ENCODE measurements at places on chromosomes 12 and 14.

DNA sequence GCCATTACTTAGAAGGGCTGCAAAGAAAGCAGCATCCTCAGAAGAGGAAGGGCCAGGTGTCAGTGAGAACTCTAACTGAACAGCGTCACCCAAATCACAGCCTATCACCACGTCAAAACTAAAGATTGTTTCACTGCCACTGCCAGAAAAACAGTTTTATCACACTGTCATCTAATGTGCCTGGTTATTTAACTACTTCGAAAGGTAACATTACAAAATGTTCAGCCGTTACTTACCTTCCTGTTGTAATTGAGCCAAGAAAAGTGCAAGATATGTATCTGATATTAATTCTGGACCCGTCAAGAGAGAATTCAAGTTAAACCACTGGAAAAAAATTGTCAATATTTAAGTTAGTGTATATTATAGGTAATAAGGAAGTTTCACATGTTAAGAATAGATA lies 17.9 kb downstream of the ATXN3 start:
- H3K27ac ChIP-seq: no peak overlapping the region
- H3K4me3 ChIP-seq: no peak overlapping the region
- H3K27me3 ChIP-seq: no peaks in the 10 kb centered on the region
- no peaks in the 10 kb centered on the region for H3K4me1 ChIP-seq
- DNase-seq: no peak
- peaks cover 2% of the 10 kb centered on the region for H3K36me3 ChIP-seq

DNA sequence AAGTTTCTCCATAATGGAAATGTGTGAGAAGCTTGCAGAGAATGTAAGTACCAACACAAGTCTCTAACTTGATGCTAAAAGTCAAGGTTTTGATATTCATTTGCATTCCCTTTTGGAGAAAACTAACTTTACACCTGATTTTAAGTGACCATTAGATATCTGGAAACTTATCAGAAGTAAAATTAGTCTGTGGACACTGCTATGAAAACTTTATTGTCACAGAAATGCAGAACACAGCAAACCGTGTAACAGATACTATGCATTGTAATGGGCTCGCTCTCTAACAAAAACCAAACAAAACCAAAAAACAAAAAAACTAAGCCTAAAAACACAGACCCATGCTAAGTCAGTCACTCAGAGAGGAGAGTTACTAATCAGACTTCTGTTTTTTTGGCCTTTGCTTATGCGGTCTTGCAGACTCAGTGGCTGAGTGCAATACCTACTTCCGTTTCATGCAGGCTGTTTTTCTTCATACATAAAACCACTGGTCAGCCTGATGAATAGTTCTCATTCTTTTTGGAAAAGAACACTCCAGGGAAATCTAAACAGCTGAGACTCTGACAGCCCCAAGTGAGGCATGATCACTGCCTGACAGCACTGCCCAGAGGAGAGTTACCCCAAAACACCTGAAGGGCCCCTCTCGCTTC lies 35.7 kb downstream of the NRDE2 start:
- H3K27me3 ChIP-seq: no peaks in the 10 kb centered on the region
- no peak for DNase-seq
- peaks cover 1% of the 10 kb centered on the region for H3K36me3 ChIP-seq
- H3K4me1 ChIP-seq: no peaks in the 10 kb centered on the region

GRCh38 chr12:64635356-64635998 lies 25.2 kb downstream of the RASSF3 start:
- H3K27ac ChIP-seq: no peak overlapping the region
- H3K36me3 ChIP-seq: no peaks in the 10 kb centered on the region
- no peak for DNase-seq
- no peaks in the 10 kb centered on the region for H3K4me1 ChIP-seq

GRCh38 chr12:124390442-124391097 lies 95.7 kb downstream of the RFLNA start:
- no peak for DNase-seq

DNA sequence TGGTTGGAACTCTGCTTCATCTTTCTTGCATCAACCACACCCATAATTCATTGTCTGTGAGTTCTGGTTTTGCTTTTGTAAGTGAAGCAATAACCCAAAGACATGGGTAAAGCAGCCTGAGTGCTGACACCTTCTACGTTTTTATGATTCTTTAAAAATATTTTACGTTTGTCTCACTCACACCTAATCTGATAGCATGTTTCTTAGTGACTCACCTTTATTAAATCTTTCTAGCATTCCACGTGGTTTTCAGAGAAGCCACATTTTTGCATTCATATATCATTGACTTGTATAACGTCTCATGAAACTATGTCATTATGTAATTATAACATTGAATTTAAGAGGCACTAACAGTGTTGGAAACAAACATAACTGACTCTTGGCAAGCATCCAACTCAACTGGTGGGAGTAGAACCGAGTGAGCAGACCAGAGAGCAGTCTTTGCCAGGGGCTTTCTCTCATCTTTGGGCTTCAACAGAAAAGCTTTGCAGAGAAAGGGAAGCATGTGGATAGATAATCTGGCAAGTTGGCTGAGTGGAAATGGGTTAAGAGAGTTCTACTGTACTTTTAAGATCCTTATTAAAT lies 118.8 kb downstream of the TPH2 start:
- H3K27ac ChIP-seq: no peak overlapping the region
- no peaks in the 10 kb centered on the region for H3K4me1 ChIP-seq
- H3K27me3 ChIP-seq: no peaks in the 10 kb centered on the region

DNA sequence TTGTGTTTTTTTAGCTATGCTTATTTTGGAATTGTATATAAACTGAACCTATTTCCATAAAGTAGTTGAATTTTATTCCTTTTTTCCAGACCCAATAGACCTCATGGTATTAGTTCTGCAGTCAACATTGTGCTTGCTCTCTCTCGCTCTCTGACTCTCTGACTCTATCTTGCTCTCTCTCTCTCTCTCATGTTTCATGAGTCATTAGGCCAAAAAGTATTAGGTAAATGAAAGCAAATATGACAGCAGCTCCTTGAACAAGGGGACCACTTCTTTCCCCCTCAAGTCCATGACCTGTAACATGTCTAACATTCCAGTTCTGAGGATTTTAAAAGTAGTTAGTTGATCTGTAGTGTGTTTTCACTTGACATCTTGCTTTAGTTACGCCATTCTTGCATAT lies 14.0 kb upstream of the C12orf71 start:
- H3K4me1 ChIP-seq: no peaks in the 10 kb centered on the region
- DNase-seq: no peak
- H3K27me3 ChIP-seq: no peaks in the 10 kb centered on the region
- H3K36me3 ChIP-seq: no peaks in the 10 kb centered on the region
- no peak overlapping the region for H3K27ac ChIP-seq
- no peak overlapping the region for H3K4me3 ChIP-seq

- H3K4me1 ChIP-seq: no peaks in the 10 kb centered on the region
- no peaks in the 10 kb centered on the region for H3K36me3 ChIP-seq
- H3K27ac ChIP-seq: no peak overlapping the region
- no peak overlapping the region for H3K4me3 ChIP-seq
Observed at GRCh38 chr12:110091136-110091711, 32.9 kb upstream of the IFT81 start.

DNA sequence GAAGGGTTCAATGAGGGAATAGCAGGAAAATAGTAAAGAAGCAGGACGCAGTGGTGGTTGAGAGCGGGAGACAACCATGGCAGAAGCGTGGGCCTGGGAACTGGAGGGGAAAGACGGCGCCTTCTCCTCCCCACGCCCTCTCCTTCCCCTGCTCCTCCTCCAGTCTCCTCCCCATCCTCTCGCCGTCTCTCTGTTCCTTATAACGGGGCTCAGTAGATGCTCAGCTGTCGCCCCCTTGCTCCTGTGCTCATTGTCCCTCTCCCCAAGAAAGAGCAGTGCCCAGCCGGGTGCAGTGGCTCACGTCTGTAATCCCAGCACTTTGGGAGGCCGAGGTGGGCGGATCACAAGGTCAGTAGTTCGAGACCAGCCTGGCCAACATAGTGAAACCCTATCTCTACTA lies 142.0 kb downstream of the BCL11B start:
- H3K36me3 ChIP-seq: no peaks in the 10 kb centered on the region
- no peak overlapping the region for H3K4me3 ChIP-seq

DNA sequence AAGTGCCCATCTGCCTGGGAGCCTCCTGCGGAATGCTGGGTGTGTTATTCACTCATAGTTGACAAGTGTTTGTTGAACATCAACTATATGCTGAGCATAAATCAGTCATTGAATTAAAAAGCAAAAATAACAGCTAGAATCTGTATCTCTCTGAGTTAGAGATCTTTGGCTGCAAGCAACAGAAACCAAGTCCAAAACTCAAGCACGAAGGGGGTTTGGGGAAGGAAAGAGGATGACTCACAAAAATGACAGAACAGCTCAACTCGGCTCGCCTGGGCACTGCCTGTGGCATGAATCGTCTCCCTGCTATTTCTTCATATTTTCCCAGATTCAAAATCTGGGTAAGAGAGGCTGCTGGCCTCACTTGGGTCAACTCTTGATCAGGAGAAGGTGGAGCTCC lies 72.6 kb upstream of the NCOR2 start:
- no peaks in the 10 kb centered on the region for H3K27me3 ChIP-seq
- H3K4me3 ChIP-seq: no peak overlapping the region
- H3K27ac ChIP-seq: no peak overlapping the region
- no peaks in the 10 kb centered on the region for H3K36me3 ChIP-seq
- no peak for DNase-seq
- H3K4me1 ChIP-seq: no peaks in the 10 kb centered on the region

DNA sequence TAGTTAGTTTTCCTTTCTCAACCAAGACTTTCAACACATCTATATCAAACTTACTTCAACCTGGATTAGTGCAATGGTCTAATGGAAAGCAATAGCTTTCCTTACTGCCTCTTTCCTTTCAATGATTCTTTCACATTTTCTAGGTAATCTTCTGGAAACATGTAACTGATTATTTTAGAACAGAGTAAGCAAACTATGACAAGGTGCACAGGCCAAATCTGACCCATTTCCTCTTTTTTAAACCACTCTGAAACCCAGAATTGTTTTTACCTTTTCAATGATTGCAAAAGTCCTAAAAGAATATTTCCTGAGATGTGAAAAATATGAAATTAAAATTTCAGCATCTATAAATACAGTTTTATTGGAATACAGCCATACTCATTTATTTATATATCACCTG lies 81.6 kb upstream of the TMTC2 start:
- H3K36me3 ChIP-seq: no peaks in the 10 kb centered on the region
- H3K4me3 ChIP-seq: no peak overlapping the region
- H3K4me1 ChIP-seq: no peaks in the 10 kb centered on the region
- no peaks in the 10 kb centered on the region for H3K27me3 ChIP-seq
- no peak overlapping the region for H3K27ac ChIP-seq
- no peak for DNase-seq

DNA sequence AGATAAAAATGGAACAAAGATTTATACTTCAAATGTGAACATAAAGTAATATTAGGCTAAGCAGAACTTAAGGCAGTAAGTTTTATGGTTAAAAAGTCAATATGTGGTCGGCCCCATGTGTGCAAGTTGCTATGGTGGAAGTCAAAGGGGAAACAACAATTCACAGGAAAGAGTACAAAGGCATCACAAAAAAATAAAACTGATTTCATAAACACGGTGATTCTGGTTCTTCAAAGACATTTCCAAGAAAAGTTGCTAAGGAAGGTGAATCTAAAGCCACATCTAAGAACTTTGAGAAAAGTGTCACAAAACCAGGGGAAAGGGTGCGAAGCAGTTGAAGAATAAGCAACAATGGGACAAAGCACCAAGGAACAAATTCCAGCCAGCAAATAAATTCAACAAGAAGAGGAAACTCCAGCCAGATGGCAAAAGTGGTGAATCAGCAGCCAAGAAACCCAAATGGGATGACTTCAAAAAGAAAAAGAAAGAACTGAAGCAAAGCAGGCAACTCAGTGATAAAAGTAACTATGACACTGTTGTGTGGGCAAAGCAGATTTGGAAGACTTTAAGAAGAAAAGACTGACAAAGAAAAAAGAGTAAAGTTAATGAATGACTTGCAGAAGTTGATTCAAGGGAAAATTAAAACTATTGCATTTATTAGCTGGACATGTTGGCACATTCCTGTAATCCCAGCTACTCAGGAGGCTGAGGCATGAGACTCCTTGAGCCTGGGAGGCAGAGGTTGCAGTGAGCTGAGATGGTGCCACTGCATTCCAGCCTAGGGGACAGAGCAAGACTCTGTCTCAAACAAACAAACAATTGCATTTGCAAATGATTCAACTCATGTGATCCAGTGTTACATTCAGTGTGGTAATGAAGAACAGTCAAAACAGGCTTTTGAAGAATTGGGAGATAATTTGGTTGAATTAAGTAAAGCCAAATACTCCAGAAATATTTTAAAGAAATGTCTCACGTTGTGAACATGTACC lies 19.5 kb downstream of the PTGDR start:
- no peaks in the 10 kb centered on the region for H3K27me3 ChIP-seq
- no peak overlapping the region for H3K4me3 ChIP-seq
- H3K36me3 ChIP-seq: no peaks in the 10 kb centered on the region
- no peak overlapping the region for H3K27ac ChIP-seq
- no peaks in the 10 kb centered on the region for H3K4me1 ChIP-seq

- no peak overlapping the region for H3K27ac ChIP-seq
- DNase-seq: no peak
- no peaks in the 10 kb centered on the region for H3K27me3 ChIP-seq
- H3K4me3 ChIP-seq: no peak overlapping the region
- no peaks in the 10 kb centered on the region for H3K36me3 ChIP-seq
- H3K4me1 ChIP-seq: peaks cover 3% of the 10 kb centered on the region
Observed at GRCh38 chr14:89372512-89372883, 44.5 kb downstream of the FOXN3 start.

DNA sequence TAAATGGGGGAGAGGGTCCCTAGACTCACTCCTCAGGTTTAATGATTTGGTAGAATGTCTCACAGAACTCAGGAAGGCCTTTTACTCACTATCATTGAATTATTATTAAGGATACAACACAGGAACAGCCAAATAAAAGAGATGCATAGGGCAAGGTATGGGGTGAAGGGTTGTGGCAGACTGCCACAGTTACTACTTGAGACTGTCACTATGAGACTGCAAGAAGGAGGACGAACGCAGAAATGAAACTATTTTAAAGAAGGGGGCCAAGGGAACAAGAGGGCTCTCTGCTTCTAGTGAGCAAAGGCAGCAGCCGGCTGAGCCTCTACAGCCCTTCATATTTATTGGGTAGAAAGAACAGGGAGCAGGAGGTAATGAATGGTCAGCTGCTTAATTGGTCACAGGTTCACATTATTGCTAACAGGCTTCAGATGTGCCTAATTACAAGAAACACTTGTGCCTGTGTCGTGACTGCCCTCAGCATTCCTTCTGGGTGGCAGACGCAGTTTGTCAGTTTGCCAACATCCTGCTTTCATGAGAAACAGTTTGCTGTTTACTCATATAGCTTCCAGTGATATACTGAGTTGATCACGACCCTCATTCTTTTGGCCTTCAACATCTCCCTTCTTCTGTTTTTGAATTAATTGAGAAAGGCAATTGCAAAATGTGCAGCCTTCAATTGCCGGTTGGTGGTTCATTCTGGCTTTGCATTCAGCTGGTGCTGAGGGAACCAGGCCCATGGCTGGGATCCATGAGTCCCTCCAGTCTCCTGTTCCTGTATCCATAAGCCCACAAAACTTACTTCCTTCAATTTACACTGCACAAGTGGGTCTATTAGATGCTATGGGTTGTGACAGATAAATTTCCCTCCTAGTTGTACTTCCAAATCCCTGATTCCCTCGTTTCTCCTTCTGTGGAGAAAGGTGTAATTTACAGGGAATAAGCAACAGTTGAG lies 82.8 kb upstream of the PLEKHG7 start:
- H3K36me3 ChIP-seq: no peaks in the 10 kb centered on the region
- H3K4me3 ChIP-seq: no peak overlapping the region
- no peaks in the 10 kb centered on the region for H3K27me3 ChIP-seq
- H3K4me1 ChIP-seq: no peaks in the 10 kb centered on the region
